Bronchus fibroblast of lung (primary cell): ENCODE measurements at places on chromosomes 11 and 22. TPM values are rescaled to one million over a fixed set of nuclear protein-coding genes. Genes with fewer than 3 reads are reported as not detected.

Gene BRSK2
- 0.15 TPM in 1 of 2 replicates, not detected in the other for total RNA-seq

Gene OR4C46
- total RNA-seq = not detected in 2 replicates

Gene CEP126
- 0.89 and 1.3 TPM in 2 replicates for total RNA-seq

Gene FADS3
- total RNA-seq = 49.6 and 53.8 TPM in 2 replicates

Gene PRR33
- total RNA-seq = not detected in 2 replicates

Gene RASGRP2
- under 0.01 and 0.15 TPM in 2 replicates for total RNA-seq

Gene C11orf86
- 0.34 TPM in 1 of 2 replicates, not detected in the other for total RNA-seq

Gene TEX12
- total RNA-seq = not detected in 2 replicates

Gene TREH
- not detected in 2 replicates for total RNA-seq

Gene GGT5
- total RNA-seq = 10.3 and 10.6 TPM in 2 replicates

Gene RTL10
- total RNA-seq = 9.4 and 10.3 TPM in 2 replicates

Gene VWCE
- 1.0 and 1.3 TPM in 2 replicates for total RNA-seq

Gene XNDC1N
- 4.9 and 6.1 TPM in 2 replicates for total RNA-seq

Gene SLC16A8
- 0.17 TPM in 1 of 2 replicates, not detected in the other for total RNA-seq

Gene APOBEC3B
- 23.4 and 31.2 TPM in 2 replicates for total RNA-seq

Gene MPEG1
- not detected in 2 replicates for total RNA-seq

Gene ANO1
- total RNA-seq = not detected in 2 replicates

Gene TMEM86A
- 0.45 and 0.50 TPM in 2 replicates for total RNA-seq

Gene APOL6
- 4.3 and 5.0 TPM in 2 replicates for total RNA-seq

Gene SLC22A24
- total RNA-seq = not detected in 2 replicates

Gene MRGPRF
- 43.1 and 43.2 TPM in 2 replicates for total RNA-seq

Gene MIAT
- total RNA-seq = 0.15 and 0.17 TPM in 2 replicates

Gene DCHS1
- total RNA-seq = 4.2 and 4.3 TPM in 2 replicates

Gene HTR3B
- not detected in 2 replicates for total RNA-seq

Gene ARHGAP8
- not detected in 2 replicates for total RNA-seq

Gene OR51E1
- total RNA-seq = not detected in 2 replicates

Gene CSF2RB
- total RNA-seq = not detected in 2 replicates

Gene NCAM1
- total RNA-seq = 2.2 and 2.5 TPM in 2 replicates

Gene F2
- not detected in 2 replicates for total RNA-seq

Gene SERPINH1
- 1,106 and 1,122 TPM in 2 replicates for total RNA-seq

Gene IL18BP
- 0.45 and 1.0 TPM in 2 replicates for total RNA-seq

Gene SNRPD3
- total RNA-seq = 211 and 264 TPM in 2 replicates

Gene PHETA2
- 16.8 TPM in 2 replicates for total RNA-seq

Gene APOA1
- not detected in 2 replicates for total RNA-seq

Gene OR52B2
- total RNA-seq = not detected in 2 replicates

Gene TPH1
- under 0.01 and 0.45 TPM in 2 replicates for total RNA-seq

Gene MMP8
- total RNA-seq = not detected in 2 replicates

Gene MPZL3
- 0.30 and 0.34 TPM in 2 replicates for total RNA-seq

Gene PARVG
- not detected in 2 replicates for total RNA-seq

Gene MS4A10
- total RNA-seq = not detected in 2 replicates

Gene DDIAS
- total RNA-seq = 7.1 and 7.3 TPM in 2 replicates

Gene KLHL35
- total RNA-seq = 1.0 and 1.2 TPM in 2 replicates

Gene CACNA1I
- total RNA-seq = not detected in 2 replicates

Gene SAA2
- not detected in 2 replicates for total RNA-seq

Gene TRIM49
- total RNA-seq = not detected in 2 replicates

Gene C11orf71
- total RNA-seq = 4.0 and 5.5 TPM in 2 replicates

Gene ALDH3B1
- 41.3 and 48.8 TPM in 2 replicates for total RNA-seq

Gene POU2AF1
- not detected in 2 replicates for total RNA-seq

Gene INPP5J
- total RNA-seq = 1.3 and 1.9 TPM in 2 replicates

Gene P4HA3
- 2.4 and 3.7 TPM in 2 replicates for total RNA-seq

Gene LDHAL6A
- total RNA-seq = 0.17 TPM in 1 of 2 replicates, not detected in the other

Gene MRGPRE
- total RNA-seq = not detected in 2 replicates

Gene BBOX1
- not detected in 2 replicates for total RNA-seq

Gene XRRA1
- total RNA-seq = 9.1 and 11.8 TPM in 2 replicates

Gene GAS2
- total RNA-seq = 1.5 and 2.2 TPM in 2 replicates
